ENCODE measurements at places on chromosomes 12 and 14.

DNA sequence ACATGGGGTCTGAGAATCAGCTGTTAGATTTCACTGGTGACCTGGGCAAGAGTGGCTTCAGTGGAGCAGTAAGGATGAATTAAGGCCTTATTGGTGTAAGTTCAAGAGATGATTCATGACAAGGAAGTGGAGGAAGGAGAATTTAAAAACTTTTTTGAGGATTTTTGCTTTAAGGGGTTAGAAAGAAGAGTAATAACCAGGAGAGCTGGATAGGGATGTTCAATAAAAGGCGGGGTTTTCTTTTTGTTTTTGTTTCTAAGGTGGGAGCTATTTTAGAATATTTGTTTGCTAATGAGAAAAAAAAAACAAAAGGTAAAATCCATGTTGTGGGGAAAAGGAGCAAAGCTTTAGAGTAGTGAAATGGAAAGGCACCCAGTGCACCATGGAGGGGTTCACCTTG, 15.2 kb upstream of the TUBA1B start:
- no peak for DNase-seq

GRCh38 chr12:92827836-92828431, 101.2 kb downstream of the EEA1 start:
- DNase-seq: peak; percentile 31

GRCh38 chr12:66751432-66752113, 72.7 kb upstream of the GRIP1 start:
- DNase-seq: no peak

- no peak for DNase-seq
Observed at GRCh38 chr12:38053655-38054464, 262.7 kb upstream of the ALG10B start.

GRCh38 chr14:24430682-24431568, 1.2 kb downstream of the KHNYN start:
- peak; percentile 71 for DNase-seq

DNA sequence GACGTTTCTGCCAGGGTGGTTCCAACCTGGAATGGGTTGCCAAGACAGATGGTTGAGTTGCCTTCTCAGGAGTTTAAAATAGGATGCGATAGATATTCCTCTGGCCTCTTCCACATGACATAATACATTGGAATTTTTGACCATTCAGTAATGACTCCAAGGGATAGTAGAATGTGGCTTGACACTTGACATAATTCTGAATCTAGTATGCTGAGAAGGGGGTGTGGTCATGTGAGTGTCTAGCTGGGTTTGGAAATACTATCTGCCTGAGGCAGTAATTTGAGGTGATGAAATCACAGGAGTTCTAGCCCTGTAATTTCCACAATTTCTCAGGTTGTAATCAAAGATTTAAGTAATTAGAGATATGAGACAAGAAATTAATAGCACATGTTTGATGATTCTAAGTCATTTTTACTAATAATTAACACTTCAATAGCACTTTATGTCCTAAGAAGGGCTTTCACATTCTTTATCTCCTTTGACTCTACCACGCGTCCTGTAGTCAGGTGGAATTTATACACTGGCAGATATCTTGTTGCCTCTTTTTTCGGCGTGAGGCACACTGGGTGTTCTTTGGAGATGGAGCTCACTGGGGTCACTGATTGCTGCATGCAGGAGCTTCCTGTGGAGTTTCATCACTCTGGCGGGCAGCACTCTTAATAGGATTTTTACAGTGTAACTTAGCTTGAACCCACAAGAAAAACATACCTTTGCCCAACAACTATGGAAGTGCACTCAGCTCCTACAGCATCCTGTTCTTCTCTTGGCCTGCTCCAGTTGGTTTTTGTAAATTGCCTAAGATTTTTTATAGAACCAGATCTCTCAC, 3.2 kb upstream of the AMIGO2 start:
- no peak for DNase-seq

DNA sequence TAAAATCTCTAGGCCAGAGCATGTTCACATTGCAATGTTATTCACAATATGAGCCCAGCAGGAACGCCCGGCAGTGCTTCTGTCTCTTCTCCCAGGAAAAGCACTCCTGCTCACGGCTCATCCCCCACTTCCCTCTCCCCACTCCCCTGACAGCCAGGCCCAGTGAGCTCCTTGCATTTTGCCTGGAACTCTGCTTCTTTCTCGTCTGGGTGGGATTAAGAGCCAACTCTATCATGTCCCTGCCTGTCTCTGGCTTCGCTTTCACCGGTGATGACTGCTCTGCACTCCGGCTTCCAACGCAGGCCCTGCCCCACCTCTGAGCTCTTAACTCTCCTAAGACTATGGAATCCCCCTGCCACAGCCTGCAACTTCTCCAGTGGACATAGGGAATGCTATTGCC, 2.5 kb downstream of the PLEK2 start:
- no peak for DNase-seq

Data from CD4-positive, alpha-beta T cell treated with Interleukin-12 subunit alpha and Interleukin-12 subunit beta, for 1 hour (primary cell).